ENCODE measurements at places on chromosomes 1 and 21.

DNA sequence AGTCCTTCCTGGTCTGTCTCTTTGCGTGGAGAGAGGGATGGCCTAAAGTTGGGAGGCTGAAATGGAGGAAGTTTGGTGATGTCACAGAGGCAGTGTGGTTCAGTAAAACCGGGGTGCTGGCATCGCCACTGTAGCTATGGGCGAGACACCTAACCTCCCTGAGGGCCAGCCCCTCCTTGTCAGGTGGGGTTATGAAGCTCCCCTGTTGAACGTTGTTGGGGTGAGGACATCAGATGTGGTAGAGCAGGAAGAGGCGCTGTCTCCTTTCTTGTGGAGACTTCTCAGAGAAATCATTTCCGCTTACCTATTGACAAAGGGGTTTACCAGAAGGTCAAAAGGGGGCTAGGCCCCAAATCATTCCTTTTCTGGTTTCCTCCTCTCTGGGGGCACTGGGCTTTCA lies 294.7 kb downstream of the SIPA1L2 start:
- DNase-seq, result no peak

- no peak for DNase-seq
These were observed 156.5 kb downstream of the EIF4G3 start for GRCh38 chr1:21020151-21020550.

- no peak for DNase-seq
These were observed 63.2 kb downstream of the PRKAB2 start for GRCh38 chr1:147109041-147109440.

- no peak for DNase-seq
These were observed 7.4 kb downstream of the JAM2 start for GRCh38 chr21:25646474-25646873.
